ENCODE measurements at places on chromosomes 1 and 21.
A peak's percentile ranks its signal among the peaks of the same experiment; 100 is the strongest.

GRCh38 chr1:7299329-7299799, 471.7 kb upstream of the VAMP3 start:
- DNase-seq = peak; percentile 99

DNA sequence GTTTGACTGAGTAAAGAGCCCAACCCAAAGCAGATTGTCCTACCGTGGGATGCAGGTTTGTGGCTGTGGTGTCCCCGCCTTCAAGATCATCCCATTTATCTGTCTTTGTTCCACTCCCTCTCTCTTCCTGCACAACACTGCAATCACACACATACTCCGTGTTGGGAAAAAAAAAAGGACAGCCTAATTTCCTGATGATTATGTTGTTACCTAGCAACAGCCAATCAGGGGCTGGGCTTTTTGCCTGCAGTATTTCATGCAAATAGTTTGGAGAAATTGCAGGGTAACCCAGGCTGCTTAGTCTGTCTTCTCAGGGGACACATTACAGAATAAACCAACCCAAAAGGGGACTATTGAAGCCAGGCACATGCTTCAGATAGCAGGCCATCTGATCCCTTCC, 38.3 kb downstream of the PHC2 start:
- peak; percentile 60 for DNase-seq

- DNase-seq = no peak
Measured at GRCh38 chr1:153623101-153623500, 4.2 kb downstream of the S100A13 start.

DNA sequence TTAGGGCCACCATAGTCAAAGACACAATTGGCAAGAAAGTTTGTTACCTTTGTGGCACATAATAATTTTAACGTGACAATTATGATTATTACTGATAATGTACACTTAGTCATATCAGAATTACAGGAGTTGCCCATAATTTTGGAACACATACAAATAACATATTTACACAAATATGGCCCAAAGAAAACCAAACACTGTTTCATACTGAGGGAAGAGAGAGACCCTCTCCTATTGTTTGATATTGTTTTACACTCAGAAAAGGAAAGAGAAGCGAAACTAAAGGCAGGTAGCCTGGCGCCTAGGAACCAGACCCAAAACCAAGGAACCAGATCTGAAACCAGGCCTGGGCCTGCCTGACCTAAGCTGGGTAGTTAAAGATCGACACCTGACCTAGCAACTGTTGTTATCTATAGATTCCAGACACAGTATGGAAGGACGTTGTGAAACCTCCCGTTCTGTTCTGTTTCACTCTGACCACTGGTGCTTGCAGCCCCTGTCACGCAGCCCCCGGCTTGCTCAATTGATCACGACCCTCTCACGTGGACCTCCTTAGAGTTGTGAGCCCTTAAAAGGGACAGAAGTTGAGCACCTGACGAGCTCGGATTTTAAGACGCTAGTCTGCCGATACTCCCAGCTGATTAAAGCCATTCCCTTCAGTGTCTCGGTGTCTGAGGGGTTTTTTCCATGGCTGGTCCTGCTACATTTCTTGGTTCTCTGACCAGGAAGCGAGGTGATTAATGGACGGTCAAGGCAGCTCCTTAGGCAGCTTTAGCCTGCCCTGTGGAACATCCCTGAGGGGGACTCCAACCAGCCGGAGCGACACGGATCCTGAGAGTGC, 27.9 kb downstream of the C1orf115 start:
- DNase-seq = no peak

DNA sequence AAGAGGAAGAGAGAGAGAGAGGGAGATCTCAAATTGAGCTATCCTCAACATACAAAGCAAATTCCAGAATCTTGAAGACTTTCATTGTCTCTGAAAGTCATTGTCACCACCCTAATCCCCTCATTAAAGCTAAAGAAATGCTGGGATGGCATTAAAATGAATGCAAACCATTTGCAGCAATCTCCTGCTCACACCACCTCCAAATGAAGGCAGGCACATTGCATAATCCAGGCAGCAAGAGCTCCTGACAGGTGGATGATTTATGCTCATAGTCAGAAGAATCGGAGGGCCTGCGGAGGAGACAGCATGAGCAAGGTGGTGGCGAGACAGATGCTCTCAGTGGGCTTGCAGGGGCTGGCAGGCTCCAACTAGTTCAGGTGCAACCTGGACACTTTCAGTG, 90.2 kb downstream of the ESRRG start:
- DNase-seq = no peak

DNA sequence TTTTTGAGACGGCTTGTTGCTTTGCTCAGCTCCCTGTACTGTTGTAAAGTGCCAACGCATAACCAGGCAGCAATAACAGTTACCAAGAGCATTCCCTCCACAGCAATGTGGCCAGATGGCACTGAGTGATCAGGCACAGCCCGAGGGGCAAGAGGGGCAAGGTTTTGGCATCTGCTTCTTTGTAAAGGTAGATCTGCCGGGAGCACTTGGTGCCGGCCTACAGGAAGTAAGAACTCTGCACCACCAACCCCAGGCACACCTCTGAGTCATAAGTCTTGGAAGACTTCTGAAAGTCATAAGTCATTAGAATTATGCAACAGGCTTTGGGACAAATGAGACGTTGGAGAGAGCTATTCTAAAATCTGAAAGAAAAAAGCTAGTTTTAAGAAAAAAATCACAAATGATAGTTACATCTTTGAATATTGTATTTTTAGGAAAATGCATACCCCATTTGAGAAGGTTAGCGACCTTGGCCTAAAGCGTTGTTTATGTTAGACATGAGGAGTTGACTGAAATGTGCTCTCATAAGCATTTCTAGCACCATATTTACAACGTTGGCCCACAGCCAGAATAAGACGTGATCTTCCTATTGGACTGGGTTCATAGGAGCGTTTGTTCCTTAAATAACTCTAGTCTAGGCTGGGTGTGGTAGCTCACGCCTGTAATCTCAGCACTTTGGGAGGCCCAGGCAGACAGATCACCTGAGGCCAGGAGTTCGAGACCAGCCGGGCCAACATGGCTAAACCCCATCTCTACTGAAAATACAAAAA, 37.7 kb upstream of the MAP10 start:
- DNase-seq = peak; percentile 80

GRCh38 chr1:1374589-1374928, 448 bp downstream of the AURKAIP1 start:
- DNase-seq = no peak

DNA sequence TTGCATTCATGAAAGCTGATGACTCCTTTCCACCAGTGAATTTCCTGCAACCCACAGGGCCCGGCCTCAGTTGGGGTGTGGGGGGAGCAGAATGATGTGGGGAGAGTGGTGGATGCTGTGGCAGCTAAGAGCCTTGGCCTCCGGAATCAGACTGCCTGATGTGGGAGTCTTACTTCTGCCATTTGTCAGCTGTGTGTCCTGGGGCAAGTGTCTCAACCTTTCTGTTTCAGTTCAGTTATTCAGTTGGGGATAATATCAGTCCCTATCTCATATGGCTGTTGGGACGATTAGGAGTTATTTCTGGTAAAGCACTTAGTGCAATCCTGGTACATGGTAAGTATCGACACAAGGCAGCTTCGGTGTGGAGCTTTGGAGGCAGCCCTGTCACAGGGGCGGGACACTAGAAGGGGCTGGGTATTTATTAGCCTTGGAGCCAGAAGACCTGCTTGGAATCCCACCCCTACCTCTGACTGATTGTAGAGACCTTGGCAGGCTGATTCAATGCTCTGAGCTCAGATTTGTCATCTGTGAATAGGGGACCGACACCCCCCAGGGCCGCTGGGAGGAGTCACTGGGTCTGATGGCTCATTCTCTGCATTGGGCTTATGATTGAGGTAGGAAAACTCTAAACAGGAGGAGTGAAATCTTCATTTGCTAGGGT, 19.6 kb downstream of the ARHGEF10L start:
- DNase-seq = no peak

GRCh38 chr1:230163719-230164118, 96.7 kb downstream of the GALNT2 start:
- DNase-seq = no peak
